ENCODE measurements at places on chromosomes 5 and 9.
A peak's percentile ranks its signal among the peaks of the same experiment; 100 is the strongest.

DNA sequence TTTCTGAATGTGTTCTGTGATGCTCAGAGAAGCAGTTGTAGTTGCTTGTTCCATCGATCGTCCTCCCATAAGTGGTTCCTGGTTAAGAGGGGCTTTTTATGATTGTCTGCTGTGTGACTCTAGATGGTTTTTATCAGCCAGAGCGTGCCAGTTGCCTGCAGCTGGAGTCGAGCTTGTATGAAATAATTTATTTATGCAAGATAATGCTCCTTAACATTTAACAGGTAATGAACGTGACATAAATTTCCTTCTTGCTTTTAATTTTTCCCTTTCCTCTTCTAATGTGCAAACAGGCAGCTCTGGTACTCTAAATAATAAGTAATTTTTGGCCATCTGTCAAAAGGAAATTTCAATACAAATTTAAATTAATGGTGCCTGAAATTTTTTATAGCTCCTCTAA is 84.4 kb downstream of the TLE4 start:
- no peak for DNase-seq

- peak; percentile 88 for DNase-seq
Observed at GRCh38 chr9:126705767-126706697, 92.3 kb downstream of the LMX1B start.

GRCh38 chr5:65986050-65986451 is 59.7 kb downstream of the ERBIN start:
- DNase-seq: peak; percentile 36

GRCh38 chr9:110971234-110971633 is 67.0 kb downstream of the LPAR1 start:
- DNase-seq: no peak

DNA sequence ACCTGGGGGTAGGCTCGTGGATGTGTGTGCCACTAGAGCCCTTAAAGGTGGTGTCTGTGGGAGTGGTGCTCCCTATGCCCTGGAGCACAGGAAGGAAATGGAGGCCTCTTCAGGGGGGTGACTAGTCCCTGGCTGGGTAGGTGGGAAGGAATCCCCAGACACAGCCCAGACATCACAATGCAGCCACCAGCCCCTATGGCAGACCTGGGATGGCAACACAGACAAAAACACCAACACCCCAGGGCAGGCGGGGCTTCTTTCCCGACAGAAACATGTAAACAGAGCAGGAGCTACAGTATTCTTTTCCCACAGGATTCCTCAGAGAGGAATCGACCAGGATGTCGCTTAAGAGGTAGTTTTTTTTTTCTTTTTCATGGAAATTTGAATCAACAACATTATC is 10.4 kb upstream of the NR5A1 start:
- no peak for DNase-seq

GRCh38 chr9:93064392-93065134 is 6.1 kb downstream of the SUSD3 start:
- DNase-seq: peak; percentile 66

DNA sequence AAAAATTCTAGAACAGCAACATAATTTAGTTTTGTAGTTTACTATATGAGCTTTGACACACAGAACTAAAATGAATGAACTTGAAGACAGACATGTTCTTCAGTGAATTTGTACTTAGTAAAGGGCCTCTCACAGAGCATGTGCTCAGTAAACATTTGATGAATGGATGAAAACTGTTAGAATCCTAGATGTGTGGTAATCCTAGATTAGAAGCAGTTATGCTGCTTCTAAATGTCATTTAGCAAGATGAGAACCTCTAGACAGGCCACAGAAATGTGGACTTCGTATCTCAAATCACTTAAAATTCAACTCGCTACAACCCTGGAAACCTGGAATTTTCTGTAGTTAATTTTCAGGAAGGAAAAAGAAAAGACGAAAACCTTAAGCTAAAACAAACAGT is 8.5 kb downstream of the GOLPH3 start:
- DNase-seq: no peak

DNA sequence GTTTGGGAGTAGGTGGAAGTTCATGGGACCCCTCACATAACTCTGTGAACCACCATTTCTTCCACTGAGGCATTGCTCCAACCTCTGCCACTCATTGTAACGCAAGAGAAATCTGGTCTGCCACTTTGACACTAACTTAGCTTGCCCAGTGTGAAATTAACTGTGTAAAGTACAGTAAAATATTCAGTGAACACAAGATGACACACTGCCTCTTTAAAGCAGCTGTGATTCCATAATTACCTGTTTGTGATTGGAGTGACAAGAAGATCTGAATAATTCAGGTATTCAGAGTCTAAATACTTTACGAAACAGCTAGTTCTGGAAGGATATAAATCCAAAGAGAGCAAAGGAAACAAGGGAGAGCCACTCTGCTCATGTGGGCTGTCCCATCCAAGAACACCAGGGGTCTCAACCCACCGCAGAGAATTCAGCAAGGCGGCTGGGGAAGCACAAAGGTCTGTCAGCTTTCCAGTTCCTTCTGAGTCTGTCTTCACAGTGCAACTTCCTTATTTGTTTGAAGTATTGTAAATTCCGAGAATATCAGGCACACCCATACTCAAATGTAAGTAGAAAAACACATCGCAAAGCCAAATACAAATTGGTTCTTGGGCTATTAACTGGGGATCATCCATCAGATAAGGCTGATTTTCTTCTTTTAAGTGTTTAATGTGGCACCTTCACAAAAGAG is 86.9 kb downstream of the GNAQ start:
- DNase-seq: peak; percentile 83

DNA sequence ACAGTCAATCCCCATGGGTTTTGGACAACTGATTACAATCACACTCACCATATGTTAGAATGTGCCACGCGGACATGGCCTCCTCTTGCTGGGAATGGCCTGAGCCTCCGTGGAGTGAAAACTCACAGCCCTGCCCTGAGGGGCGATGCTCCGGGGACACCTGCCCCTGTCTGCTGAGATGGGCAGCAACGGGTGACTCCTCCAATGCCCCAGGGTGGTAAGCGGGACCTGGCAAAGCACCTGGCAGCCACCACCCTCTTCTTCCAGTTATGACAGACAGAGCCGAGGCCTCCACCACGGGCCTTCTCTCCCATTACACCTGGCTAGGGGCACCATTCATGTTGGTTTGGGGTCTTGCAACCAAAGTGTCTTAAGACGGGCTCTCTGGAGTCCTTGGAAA is 94.9 kb upstream of the COL5A1 start:
- DNase-seq: no peak

- no peak for DNase-seq
Observed at GRCh38 chr5:9799606-9800005, 169.5 kb upstream of the TAS2R1 start.

- DNase-seq: no peak
Observed at GRCh38 chr5:90565491-90565890, 6.9 kb downstream of the ADGRV1 start.

- DNase-seq: no peak
Observed at GRCh38 chr5:96250782-96251181, 182.3 kb downstream of the PCSK1 start.

DNA sequence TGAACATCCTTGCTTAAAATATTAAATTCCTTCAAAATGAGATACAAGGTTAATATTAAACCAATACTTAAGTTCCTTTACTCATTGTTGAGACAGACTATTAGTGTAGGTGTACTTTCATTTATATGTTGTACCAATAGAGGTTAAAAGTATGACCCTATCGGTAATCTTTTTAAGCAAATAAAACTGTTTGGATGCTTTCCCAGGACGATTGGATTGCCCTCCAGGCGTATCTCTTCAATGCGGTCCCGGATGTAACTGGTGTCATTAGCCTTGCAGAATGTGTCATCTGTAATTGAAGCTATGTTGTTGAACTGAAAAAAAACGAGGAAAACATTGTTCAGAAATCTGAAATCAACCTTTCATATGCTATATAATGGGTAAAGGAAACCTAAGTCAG is 18.9 kb downstream of the OGN start:
- no peak for DNase-seq

GRCh38 chr9:133889584-133890301 is 102.4 kb downstream of the VAV2 start:
- DNase-seq: no peak

DNA sequence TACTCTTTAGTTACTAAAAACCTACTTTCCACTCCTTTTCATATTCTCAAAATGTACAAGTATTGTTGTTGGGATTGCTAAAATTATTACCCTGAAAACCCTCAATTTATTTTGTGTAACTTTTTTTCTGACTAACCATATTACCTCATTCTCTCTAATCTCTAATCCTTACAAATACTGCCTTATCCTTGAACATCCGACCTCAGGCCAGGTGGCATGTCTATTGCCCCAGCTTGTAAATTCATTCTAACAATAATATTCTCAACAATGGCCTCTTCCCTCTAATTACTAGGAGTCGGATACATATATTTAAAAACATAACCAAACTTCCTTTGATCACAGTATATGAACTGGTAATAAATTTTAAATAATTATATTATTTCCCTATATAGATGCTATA is 25.8 kb downstream of the ARL15 start:
- DNase-seq: no peak

DNA sequence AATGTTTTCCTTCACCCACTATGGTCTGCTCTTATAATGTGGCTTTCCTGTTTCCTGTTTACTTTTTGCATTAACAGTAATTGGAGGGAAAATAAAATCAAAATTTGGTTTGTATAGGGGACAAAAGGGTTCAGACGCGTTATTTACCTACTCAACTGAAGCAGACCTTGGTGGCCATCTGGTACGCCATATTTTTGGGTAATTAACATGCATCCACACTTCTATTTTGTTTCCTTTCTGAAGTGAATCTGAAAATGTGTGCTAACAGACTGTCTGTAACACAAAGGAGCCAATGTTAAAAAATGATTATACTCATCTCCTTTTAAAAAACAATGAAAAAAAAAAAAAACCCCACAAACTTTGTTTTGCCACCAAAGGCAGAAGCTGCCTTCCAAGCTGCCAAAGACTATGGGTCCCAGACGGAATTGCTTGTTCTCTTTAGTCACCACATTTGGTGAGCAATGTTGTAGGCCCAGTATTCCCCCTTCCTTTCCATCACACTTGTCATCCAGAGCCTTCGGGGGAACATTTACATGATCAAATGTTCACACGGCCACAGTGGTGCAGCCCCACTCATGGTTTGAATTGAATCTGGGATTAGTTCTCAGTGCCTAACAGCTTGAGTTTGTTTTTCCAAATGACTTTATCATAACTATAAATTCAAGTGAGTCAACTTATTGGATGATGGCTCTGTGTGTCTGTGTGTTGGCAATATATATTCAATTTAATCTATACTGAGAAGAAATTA is 323.7 kb upstream of the CD180 start:
- no peak for DNase-seq

- DNase-seq: no peak
Observed at GRCh38 chr5:174157048-174157447, 111.5 kb downstream of the NSG2 start.

DNA sequence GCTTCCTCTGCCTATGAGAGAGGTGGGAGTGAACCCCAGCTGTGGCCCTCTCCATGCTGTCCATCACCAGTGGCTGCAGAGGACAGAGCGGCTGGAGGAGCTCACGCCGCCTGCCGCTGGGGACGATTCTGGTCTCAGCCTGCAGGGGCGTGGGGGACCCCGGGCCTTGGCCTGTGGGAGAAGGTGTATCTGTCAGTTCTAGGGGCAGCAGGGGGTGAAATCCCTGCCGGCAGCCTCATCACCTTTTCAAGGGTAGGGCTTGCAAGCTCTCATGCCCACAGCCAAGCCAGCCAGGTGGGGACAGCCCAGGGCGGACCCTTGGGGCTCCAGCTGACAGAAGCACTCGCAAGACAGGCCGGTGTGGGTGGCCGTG is 80.2 kb downstream of the TSPAN17 start:
- DNase-seq: no peak

DNA sequence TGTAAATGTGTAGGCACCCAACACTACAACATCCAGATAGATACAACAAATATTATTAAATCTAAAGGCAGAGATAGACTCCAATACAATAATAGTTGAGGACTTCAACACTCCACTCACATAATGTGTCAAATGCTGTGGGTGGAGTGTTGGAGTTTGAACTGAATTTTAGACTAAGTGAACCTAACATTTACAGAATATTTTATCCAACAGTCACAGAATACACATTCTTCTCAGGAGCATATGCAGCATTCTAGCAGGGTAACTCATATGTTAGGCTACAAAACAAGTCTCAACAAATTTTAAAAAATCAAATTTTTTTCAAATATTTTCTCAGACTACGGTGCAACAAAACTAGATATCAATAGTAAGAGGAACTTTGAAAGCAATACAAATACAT is 648.7 kb upstream of the CDH18 start:
- no peak for DNase-seq

DNA sequence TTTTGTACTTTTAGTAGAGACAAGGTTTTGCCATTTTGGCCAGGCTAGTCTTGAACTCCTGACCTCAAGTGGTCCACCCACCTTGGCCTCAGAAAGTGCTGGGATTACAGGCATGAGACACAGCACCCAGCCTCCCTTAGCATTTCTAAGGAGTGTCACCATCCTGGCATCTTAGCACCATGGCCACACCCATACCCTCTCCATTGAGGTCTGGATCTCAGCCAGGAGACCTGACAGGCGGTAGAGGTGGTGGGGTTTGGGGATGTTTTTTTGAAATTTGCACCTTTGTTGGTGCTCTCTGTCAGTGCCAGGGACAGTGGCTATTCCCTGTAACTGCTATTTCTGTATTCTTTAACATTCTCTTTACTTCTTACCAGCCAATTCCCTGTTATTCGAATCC is 72.5 kb downstream of the TRIM36 start:
- DNase-seq: no peak

DNA sequence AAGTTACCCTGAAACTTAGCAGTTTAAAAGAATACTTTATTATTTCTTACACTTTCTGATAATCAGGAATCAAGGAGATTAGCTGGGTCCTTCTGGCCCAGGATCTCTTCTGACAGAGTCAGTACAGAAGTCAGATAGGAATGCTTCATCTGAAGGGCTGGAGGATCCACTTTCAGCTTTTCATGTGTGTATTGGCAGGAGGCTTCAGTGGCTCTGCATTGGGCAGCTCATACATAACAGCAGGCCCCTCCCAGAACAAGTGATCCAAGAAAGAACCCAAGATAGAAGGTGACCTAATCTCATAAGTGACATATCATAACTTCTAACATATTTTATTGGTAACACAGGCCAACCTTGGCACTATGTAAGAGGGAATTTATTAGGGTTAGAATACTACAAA is 258.4 kb downstream of the HCN1 start:
- DNase-seq: no peak

DNA sequence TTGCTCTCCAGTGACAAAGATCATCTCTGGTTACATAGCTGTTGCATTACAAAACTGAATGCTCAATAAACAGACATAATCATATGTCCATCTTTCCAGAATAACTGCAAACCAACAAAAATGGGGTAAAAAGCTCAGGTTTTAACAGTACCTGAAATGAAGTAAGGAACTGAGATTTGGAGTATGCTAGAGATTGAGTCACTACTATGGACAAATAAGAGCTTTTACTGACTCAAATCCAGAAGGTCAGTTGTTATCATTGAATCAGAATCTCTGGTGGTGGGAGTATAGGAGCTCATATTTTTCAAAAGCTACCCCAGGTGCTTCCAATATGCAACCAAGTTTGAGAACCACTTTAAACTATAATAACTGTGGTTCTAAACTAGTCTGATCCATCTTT is 4.1 kb upstream of the RAPGEF6 start:
- no peak for DNase-seq

- peak; percentile 4 for DNase-seq
Observed at GRCh38 chr9:97766092-97766491, 69.0 kb upstream of the XPA start.

GRCh38 chr5:79544131-79544530 is 30.2 kb upstream of the HOMER1 start:
- DNase-seq: no peak
